ENCODE measurements at places on chromosomes 11 and 22.

GRCh38 chr22:43562843-43563242, 151.0 kb downstream of the MPPED1 start:
- DNase-seq = no peak

DNA sequence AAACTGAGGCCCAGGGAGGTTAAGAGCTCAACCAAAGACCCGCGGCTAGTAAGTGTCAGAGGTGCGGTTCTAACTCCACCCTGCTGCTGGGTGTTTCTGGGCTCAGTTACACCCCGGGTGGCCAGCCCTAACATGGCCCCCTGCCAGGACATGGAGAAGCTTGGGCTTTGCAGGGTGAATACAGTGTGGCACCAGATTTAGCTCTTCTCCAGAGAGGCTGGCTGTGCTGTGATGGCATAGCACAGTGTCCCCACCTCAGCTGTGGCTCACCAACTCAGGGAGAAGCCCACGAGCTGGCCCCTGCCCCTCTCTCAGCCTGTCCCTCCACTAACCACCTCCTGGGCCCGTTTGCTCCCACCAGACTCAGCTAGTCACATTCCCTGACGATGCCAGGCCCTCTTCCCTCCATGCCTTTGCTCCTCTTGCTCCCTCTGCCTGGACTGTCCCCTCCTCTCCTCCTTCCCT, 7.0 kb downstream of the UCP3 start:
- no peak for DNase-seq

DNA sequence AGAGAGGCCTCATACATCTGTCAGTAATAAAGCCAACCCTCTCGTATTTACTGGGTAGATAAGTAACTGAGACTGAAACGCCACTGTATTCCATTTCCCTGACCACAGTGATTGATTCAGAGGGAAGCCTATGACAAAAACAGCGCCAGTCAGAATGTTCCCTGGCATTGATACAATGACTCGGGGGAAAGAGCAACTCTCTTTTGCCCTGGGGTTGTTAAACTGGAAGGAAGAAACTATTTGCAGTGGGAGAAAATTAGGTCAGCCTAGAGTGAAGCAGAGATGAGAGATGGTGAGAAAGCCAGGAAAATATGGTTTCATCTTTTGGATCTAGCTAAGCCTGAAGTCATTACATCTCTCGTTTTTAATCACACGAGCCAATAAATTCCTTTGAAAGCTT, 48.6 kb upstream of the RBFOX2 start:
- DNase-seq = no peak

DNA sequence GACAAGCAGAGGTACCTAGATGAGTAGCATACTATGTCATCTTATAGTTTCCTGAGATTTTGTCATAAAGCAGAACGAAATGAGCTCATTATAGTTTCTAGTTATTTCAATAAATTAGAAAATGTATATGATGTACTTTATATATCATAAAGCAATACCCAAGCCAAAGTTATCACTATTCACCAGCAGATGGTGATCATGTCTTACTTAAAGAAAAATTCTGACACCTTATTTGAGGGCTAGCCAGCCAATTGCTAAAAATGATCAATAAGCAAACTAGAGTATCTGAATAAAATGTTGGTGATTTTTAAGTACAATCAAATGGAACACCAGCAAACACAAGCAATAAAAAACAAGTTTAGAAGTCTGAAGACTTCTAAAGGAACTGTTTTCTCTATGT, 44.1 kb downstream of the RSF1 start:
- no peak for DNase-seq

- DNase-seq = no peak
Measured at GRCh38 chr22:36549033-36549432, 20.1 kb upstream of the EIF3D start.
